Liver (tissue), 10 donors: ENCODE measurements at places on chromosomes 12 and 14.

- no peak overlapping the region for H3K27ac ChIP-seq
- H3K4me1 ChIP-seq = no peaks in the 10 kb centered on the region
- H3K4me3 ChIP-seq = no peak overlapping the region
- no peaks in the 10 kb centered on the region for H3K36me3 ChIP-seq
- no peaks in the 10 kb centered on the region for H3K27me3 ChIP-seq
Measured at GRCh38 chr12:94225947-94226630, 77.7 kb downstream of the PLXNC1 start.

DNA sequence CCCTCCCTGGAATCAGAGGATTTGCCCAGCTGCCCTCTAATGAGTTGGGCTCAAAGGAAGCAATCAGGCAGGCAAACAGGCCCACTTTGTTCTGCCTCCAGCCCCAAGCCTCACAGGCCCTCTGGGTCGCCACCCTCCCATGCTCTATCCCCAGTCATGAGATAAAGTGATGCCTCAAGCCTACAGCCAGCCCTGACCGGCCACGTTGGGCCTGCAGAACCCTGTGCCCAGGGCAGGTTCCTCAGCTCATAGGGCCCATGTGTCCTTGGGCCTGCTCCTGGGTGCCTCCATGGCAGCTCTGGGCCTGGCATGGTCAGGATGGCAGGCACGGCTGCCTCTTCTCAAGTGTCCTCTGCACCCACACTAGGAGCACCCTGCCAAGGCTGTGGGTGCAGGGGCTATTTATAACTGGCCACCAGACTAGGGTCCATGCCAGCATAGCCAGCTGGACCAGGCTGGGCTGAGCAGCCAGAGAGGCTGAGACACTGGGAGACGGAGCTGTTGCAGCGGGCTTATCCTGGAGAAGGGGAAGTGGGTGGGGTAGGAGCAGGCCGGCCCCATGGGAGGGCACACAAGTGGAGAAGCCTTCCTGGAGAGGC, 20.2 kb downstream of the HDAC7 start:
- no peaks in the 10 kb centered on the region for H3K27me3 ChIP-seq
- no peak overlapping the region for H3K4me3 ChIP-seq
- H3K36me3 ChIP-seq = no peaks in the 10 kb centered on the region
- DNase-seq = no peak

DNA sequence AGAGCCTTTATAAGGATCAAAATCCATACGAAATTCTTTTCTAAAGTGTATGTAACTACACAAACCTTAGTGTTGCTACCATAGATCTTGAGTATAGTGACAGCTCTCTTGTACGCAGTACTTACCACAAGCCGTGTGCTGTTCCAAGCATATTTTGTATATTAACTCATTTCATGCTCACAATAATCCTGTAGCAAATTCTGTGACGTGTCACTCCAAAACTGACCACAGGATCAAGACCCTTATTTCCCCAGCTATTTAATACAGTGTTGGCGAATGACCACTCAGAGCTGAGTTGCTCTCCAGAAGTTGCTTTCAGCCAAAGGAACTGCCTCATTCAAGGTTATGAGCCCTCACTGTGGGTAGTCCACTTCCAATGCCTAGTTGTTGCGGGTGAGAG, 169.8 kb downstream of the BTG1 start:
- H3K27me3 ChIP-seq = no peaks in the 10 kb centered on the region
- no peaks in the 10 kb centered on the region for H3K36me3 ChIP-seq
- H3K27ac ChIP-seq = no peak overlapping the region
- H3K4me1 ChIP-seq = no peaks in the 10 kb centered on the region
- DNase-seq = no peak
- no peak overlapping the region for H3K4me3 ChIP-seq

DNA sequence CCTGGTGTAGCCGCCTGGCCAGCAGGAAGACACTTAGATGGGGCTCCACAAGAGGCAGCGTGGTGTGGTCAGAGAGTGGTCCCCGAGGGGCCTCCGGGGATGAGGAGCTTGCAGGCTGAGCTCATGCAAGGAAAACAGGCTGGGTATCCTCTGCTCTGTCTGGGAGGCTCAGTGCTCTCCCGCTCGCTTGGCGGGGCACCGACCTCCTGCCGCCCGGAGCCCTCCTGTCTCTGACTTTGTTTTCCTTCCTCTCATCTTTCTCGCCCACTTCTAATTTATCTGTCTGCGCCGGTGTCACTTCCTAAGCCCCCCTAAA, 31.3 kb upstream of the DLK1 start:
- no peaks in the 10 kb centered on the region for H3K27me3 ChIP-seq
- no peak overlapping the region for H3K4me3 ChIP-seq
- no peak overlapping the region for H3K27ac ChIP-seq
- H3K36me3 ChIP-seq = no peaks in the 10 kb centered on the region

DNA sequence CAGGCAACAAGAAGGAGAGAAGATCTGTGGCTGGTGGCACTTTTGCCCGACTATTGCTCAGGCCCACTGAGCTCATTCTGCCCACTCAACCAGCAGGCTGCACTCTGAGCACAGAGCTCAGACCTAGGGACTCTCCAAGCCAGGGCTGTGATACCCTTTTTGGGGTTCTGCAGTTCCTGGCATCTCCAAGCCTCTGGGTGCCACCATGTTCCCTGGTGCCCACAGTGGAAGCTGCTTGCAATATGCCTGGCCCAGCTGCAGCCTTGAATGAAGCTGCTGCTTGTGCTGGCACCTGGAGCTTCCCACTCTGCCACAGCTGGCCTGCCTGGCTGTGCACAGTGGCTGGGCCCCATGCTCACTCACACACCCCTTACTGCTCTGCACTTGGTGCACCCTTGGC, 236.1 kb downstream of the ADGRD1 start:
- H3K4me3 ChIP-seq = no peak overlapping the region
- H3K4me1 ChIP-seq = no peaks in the 10 kb centered on the region
- no peak overlapping the region for H3K27ac ChIP-seq
- no peak for DNase-seq
- no peaks in the 10 kb centered on the region for H3K27me3 ChIP-seq

DNA sequence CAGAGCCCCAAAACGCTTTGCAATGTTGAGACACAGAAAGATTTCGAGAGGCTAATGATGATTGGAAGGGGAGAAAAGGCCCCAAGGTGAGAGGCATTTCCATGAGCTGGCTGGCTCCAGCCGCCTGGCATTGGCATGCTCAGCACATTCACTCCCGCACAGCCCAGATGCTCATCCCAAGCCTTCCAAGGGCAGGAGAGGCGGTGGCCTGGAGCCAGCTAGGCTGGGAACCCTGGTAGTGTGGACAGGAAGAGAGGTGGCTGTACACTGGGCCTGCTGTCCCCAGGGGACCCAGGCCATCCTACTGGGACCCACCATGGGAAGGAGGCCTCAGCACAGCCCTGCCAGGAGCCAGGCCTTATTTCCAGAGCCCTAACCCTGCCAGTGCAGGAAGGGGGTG, 72.2 kb downstream of the SPTB start:
- no peak for DNase-seq
- H3K4me1 ChIP-seq = no peaks in the 10 kb centered on the region
- H3K4me3 ChIP-seq = no peak overlapping the region
- no peaks in the 10 kb centered on the region for H3K36me3 ChIP-seq
- no peak overlapping the region for H3K27ac ChIP-seq

DNA sequence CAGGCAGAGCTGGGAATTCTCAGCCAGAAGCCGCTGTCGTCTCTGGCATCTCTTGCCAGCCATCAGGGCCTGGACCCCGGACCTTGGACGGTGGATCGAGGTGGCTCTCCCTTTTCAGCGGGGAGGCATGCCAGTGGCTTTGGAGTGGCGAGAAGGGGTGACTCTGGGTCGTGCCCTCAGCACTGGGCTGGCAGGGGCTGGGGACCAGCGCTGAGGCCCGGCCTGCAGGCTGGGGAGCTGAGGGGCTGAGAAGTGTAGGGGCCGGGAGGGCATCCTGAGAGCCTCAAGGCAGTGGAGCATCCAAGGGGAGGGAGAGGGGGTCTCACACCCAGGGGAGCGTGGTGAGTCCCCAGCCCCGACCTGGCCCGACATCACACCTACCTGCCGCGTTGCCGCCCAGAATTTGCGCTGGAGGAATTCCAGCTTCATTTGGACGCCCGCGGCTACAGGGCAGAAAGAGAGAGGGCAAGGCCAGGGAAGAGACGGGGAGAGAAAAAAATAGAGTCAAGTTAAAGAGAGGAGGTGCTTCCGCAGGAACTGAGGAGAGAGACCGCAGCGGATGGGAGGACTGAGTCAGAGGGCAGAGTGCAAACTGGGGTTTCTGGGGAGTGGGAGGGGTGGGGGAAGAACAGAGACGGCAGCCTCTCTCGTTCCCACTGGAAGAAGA, 9.0 kb upstream of the LRTM2 start:
- no peak overlapping the region for H3K4me3 ChIP-seq
- DNase-seq = no peak
- H3K36me3 ChIP-seq = no peaks in the 10 kb centered on the region
- no peak overlapping the region for H3K27ac ChIP-seq
- no peaks in the 10 kb centered on the region for H3K4me1 ChIP-seq
- no peaks in the 10 kb centered on the region for H3K27me3 ChIP-seq

DNA sequence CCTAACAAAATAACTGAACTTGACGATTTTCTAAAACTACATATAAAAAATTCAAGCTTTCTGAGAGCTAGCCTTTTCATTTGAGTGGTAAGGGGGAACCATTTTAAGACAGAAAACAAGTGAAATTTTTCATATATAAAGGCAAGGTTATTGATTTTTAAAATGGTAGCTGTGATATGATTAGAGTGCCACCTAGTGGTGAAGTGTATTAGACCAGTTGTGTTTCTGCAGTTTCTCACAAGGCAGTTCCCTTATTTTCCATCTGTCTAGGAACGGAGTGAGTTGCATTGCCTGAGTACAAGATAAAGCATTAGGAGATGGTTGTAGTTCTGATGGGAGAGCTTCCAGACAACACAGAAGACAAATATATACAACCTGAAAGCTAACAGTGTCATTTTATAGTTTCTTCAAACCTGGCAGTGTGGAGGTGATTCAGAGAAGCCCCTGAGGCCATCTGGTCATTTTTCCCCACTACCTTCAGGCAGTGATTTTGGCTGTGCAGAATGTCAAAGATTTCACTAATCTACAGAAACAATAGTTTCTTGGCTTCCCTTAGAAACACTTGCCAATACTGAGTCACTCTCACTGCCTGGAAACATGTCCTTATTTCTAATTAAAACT, 180.8 kb downstream of the C12orf50 start:
- H3K27me3 ChIP-seq = no peaks in the 10 kb centered on the region
- no peak for DNase-seq
- H3K4me1 ChIP-seq = no peaks in the 10 kb centered on the region
- H3K4me3 ChIP-seq = no peak overlapping the region
- no peaks in the 10 kb centered on the region for H3K36me3 ChIP-seq

GRCh38 chr14:87623616-87624015, 369.4 kb downstream of the GALC start:
- no peaks in the 10 kb centered on the region for H3K36me3 ChIP-seq
- no peak overlapping the region for H3K4me3 ChIP-seq
- no peak for DNase-seq
- no peaks in the 10 kb centered on the region for H3K4me1 ChIP-seq
- H3K27me3 ChIP-seq = no peaks in the 10 kb centered on the region

DNA sequence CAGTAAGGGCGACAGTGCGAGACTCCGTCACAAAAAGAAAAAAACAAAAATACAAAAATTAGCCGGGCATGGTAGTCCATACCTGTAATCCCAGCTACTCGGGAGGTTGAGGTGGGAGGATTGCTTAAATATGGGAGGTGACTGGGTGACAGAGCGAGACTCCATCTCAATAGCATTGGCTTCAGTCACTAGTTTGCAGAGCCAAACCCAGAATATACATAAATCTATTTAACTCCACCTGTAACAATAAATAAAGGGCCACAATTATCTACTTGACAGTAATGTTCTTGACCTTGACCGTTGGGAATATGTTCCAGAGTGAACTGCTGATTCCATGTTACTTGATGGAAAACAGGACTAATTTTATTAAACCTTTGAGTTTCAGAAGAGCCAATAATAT, 198.9 kb upstream of the MDGA2 start:
- H3K4me1 ChIP-seq = no peaks in the 10 kb centered on the region
- H3K27me3 ChIP-seq = no peaks in the 10 kb centered on the region
- no peak for DNase-seq
- no peak overlapping the region for H3K4me3 ChIP-seq

DNA sequence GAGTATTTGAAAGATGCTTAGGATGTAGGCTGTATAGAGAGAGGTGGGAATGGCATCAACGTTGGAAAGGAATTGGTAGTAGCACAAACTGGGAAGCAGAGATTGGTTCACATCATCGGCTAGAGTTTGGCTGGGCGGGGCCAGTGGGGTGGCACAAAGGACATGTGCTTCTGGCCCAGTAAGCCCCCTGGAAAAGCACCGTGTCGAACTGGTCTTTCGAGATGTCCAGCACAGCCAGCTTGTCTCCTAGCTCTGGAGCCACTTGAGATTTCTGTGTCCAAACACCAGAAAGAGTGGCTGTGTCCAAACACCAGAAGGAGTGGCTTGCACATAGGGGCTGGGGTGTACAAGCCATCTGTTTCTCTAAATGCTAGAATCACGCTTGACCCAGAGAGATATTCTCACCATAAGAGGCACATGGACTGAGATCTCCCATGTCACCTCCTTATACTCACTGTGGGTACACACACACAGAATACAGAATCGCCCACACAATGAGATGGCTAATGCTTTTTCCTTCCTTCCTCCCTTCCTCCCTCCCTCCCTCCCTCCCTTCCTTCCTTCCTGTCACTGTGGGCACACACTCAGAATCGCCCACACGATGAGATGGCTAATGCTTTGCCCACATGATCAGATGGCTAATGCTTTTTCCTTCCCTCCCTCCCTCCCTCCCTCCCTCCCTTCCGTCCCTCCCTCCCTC, 41.8 kb upstream of the KCNK13 start:
- H3K27ac ChIP-seq = no peak overlapping the region
- peaks cover 2% of the 10 kb centered on the region for H3K36me3 ChIP-seq
- H3K4me1 ChIP-seq = no peaks in the 10 kb centered on the region
- no peak for DNase-seq
- H3K4me3 ChIP-seq = no peak overlapping the region

- H3K27me3 ChIP-seq = no peaks in the 10 kb centered on the region
- H3K27ac ChIP-seq = no peak overlapping the region
- no peak for DNase-seq
- no peaks in the 10 kb centered on the region for H3K4me1 ChIP-seq
- no peak overlapping the region for H3K4me3 ChIP-seq
- H3K36me3 ChIP-seq = peaks cover 16% of the 10 kb centered on the region
Measured at GRCh38 chr12:26406813-26407212, 211.4 kb downstream of the SSPN start.

DNA sequence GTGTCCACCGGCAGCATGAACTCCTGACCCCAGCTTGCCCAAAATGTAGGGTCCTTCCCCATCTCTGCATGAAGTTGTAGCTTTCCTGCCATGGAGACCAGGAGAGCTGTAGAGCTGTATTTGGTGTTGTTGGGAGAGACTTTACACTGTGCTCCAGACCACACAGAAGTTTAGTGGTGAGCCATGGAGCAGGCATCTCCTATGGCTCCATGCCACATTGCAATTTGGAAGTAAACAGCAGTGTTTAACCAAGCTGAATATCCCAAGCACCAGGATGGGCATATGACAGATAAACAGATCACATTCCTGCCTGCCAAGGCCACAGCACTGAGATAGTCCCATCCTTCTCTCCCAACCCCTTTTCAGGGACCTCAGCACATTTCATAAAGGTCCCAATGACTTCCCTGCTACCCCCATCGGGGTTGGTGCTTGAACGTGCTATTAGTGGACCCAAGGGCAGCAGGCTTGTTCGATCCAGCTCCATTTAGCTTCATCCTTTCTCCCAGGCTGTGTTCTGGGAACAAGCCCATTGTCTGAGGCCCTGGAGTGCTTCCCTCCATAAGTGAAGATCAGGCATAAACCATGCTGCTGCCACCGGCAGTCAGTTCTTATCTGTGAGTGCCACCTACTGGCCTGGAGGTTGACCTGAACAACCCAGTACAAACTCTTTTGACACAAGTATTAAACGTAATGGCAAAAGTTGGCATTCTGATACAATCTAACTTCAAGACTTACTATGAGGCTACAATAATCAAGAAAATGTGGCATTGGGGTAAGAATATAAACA, 172.3 kb upstream of the ATXN7L3B start:
- no peak overlapping the region for H3K27ac ChIP-seq
- H3K27me3 ChIP-seq = no peaks in the 10 kb centered on the region
- H3K36me3 ChIP-seq = no peaks in the 10 kb centered on the region
- H3K4me1 ChIP-seq = no peaks in the 10 kb centered on the region
